Stromal cell of bone marrow (primary cell): ENCODE measurements at places on chromosomes 4 and X.

DNA sequence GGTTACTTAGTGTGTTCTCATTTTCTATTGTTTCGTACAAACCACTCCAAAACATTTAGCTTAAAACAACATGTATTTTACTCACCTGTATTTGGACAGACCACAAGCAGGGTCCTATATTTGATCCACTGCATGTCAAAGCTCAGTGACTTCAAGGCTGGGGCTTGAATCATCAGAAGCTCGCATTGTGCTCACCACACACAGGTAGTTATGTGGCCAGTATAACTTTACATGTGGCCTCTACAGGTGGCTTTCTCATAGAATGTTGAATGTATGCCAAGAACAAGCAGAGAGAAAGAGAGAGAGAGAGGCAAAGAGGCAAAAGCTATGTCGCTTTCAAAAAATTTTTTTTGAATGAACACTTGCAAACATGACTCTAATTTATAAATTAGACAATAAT, 107.6 kb downstream of the QRFPR start:
- DNase-seq: no peak

DNA sequence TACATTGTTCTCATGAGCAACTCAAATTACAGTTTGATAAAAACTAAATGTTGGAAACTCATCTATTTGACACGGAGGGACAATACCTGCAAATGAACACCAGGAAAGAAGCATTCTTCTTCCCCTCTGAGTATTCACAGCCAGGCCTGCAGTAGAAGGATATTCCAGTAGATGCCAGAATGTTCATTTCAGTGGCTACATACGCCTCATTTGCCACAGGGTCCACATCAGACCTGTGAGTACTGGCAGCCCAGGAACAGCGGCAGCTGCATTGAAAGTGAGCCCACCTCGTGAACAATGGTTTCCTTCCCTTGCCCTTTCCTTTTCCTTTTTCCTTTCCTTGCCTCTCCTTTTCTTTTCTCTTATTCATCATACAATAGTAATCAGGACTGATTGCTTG, 81.1 kb upstream of the NEIL3 start:
- DNase-seq: no peak

GRCh38 chr4:82436780-82437179, 6.4 kb downstream of the ENOPH1 start:
- no peak for DNase-seq

DNA sequence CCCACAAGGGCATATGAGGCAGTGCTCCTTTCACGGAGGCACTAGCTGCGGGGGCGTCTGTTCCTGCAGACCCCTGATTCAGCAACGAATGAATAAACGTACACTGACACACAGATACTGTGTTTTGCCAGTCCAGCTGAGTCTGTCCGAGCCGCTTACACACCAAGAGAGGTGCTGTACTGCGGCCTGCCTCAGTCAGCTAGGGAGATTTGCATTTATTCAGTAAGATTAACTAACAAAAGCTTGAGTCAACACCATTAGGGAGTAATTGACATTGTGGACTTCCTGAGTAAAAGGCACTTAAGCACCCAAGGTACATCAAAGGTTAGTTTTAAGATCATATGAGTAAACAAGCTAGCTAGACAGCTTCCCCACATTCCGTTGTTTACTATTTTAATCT, 31.0 kb upstream of the BEX4 start:
- no peak for DNase-seq

DNA sequence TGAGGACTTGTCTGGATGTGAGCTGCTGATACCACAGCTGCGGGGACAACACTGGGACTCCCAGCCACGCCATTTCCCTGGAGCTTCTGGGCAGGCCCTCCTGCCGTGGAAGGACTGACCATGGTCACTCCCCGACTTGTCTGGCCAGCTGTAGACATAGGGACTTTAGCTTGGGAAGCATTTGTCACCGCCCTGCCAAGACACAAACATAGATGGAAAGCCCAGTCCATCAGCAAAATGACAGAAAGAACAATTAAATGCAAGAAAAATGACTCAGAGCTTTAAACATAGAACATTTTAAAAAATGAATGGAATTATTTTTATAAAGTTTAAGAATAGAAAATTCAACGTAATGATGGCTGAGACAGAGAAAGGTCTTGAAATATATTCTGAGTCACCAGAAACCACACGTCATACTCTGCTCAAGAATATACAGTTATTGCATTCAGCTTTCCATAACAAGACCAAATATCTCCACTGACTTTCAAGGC, 107.6 kb upstream of the CBR4 start:
- peak; percentile 73 for DNase-seq

GRCh38 chr4:188975271-188975670, 836.0 kb downstream of the TRIML1 start:
- no peak for DNase-seq

DNA sequence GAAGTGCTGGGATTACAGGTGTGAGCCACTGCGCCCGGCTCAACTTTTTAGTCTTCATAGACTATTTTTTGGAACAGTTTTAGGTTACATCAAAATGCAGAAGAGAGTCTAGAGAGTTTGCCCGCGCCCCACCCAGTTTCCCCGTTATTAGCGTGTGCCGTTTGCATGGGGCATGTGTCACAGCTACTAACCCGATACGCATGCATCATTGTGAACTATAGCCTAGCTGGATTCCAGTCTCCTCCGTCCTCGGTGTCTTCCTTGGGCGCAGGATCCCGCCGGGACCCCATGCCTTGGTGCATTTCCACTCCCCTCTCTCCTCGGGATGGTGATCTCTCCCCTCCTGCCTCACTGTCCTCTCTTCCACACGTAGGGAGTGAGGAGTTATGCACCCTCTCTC, 85.5 kb upstream of the ADRA2C start:
- DNase-seq: no peak

- no peak for DNase-seq
Observed at GRCh38 chr4:145093638-145094037, 4.4 kb downstream of the ANAPC10 start.

GRCh38 chr4:38671592-38671940, 7.6 kb downstream of the KLF3 start:
- DNase-seq: no peak

DNA sequence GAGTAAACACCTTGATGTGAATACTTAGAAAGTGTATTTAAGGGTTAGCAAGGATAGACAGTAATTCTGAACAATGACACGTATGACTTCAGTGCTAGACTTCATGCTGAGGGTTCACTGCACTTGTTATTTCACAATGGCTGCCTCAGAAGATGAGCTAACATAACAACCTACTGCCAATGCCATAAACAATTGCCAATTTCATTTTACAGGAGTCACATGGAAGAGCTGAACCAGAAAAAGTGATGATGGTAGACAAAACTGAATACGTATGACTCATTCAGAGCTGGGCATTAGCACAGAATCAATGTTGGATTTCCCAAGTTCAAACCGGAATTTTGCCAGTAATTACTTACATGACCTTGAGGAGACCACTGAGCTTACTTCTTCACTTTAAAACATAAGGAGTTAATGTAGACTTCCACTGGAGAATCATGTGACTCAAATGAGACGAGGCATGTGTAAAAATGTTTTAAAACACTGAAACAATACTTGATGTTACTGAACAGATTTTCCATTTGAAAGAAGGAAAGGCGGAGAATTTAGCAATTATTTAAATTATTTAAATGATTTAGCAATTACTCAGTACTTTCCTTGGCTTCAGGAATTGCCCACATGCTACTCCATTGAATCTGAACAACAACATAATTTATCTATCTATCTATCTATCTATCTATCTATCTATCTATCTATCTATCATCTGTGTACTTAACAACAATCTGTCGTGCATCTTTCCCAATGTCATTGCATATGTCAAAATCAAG, 868.5 kb upstream of the SLIT2 start:
- peak; percentile 84 for DNase-seq

DNA sequence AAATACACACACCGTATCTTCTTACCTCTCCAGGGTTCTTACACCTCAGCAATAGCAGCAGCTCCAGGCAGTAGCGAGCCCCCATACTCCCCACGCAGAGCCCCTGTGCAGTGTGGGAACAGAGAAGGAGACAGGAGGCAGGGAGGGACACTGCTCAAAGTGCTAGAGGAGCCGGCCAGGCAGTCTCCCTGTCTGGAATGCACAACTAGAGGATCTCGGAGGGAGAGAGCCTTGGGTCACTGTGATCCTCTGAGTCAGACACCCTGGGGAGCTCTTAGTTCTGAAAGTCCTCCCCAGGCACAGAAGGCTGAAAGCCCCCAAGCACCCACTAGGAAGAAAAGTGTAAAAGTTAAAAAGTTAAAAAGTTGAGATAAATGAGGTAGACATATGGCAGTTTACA, 16.0 kb downstream of the AMELX start:
- DNase-seq: no peak

- DNase-seq: no peak
Observed at GRCh38 chr4:63717384-63717783, 691.9 kb downstream of the TECRL start.

DNA sequence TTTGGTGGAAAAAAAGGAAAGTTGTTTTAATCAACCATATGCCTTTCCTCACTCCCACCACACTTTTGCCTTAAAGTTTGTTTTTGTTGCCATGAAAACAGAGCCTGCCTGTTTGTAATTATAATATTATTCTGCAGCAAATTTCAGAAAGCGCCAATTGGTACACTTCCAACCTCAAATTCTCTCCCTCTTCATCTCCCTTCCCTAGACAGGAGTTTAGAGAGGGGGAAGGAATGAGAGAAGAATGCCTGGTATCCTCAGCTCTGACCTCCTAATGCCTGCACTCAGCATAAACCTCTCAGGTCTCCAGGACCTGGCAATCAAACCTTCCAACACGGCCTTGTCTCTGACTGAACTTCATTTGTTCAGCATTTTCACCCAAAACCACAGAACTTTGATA, 138.4 kb upstream of the HCCS start:
- DNase-seq: no peak

GRCh38 chr4:3177905-3178304, 71.1 kb upstream of the MSANTD1 start:
- DNase-seq: no peak

- DNase-seq: no peak
Observed at GRCh38 chr4:22573641-22574040, 57.8 kb upstream of the ADGRA3 start.

GRCh38 chr4:19213388-19213787, 1038.3 kb upstream of the SLIT2 start:
- DNase-seq: peak; percentile 29

- DNase-seq: no peak
Observed at GRCh38 chr4:180558427-180558826, 1684.8 kb upstream of the TENM3 start.

DNA sequence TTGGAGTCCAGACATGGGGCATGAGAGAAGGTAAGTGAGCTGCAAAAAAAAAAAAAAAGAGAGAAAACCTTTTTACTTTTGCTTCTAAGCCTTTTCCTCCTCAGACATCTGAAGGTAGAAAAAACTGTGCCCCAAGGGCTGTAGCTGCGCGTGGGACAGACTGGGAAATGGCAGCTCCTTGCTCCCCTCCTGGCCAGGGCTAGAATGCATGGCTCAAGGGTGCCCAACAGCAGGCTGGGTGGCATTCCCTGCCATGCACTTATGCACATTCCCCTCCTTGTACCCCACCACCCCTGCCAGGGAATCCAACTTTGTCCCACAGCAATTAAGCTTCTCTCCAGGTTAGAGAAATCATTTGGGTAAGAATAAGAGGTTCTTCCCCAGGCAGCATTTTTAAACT, 421.2 kb downstream of the TRAM1L1 start:
- DNase-seq: no peak

DNA sequence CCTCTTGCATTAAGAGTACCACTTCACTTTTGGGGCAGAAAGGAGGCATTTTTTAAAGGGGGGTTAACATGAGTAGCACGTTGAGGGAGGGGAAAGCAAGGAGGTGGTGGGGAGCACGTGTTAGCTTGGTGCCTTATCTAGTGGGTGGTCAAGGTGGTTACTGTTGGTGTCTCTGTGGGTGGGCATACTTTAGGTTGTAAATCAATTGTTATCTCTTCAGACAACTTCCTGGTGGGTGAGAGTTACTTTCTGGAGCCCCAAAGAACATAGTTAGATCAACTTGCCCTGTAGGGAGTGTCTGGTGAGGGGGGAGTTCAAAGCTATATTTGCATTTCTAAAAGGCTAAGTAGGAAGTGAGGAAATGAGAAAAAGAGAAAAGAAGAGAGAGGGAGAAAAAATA, 297.7 kb upstream of the CLNK start:
- no peak for DNase-seq
